NCI-H345 (cell line): ENCODE measurements at places on chromosomes 6 and 20.

GRCh38 chr6:69105288-69105687 is 470.2 kb downstream of the ADGRB3 start:
- DNase-seq, result no peak

- DNase-seq, result no peak
Measured at GRCh38 chr6:11363881-11364576, 131.6 kb upstream of the NEDD9 start.

GRCh38 chr6:139757784-139758183 is 383.3 kb upstream of the CITED2 start:
- DNase-seq, result no peak

- no peak for DNase-seq
Measured at GRCh38 chr20:8940326-8940725, 128.6 kb upstream of the PLCB4 start.

GRCh38 chr6:108348655-108349349 is 53.9 kb downstream of the AFG1L start:
- no peak for DNase-seq

DNA sequence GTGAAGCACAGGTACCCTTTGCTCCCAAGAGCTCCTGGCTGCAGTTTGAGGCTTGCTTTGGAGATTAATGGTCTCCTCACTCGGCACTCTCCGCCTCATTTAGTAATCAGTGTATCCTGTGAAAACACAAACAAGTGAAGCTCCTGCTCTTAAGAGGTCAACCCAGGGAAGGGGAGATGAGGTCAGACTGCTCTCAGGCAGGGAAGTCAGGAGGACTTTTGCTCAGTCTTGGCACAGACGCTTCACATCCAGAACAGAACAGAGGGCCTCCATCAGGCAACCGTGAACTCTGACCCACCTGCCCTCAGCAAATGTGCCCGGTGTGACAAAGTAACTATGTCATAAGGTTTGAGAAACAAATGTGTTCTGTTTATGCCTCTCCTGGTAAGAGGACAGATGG is 428.8 kb upstream of the JARID2 start:
- no peak for DNase-seq

DNA sequence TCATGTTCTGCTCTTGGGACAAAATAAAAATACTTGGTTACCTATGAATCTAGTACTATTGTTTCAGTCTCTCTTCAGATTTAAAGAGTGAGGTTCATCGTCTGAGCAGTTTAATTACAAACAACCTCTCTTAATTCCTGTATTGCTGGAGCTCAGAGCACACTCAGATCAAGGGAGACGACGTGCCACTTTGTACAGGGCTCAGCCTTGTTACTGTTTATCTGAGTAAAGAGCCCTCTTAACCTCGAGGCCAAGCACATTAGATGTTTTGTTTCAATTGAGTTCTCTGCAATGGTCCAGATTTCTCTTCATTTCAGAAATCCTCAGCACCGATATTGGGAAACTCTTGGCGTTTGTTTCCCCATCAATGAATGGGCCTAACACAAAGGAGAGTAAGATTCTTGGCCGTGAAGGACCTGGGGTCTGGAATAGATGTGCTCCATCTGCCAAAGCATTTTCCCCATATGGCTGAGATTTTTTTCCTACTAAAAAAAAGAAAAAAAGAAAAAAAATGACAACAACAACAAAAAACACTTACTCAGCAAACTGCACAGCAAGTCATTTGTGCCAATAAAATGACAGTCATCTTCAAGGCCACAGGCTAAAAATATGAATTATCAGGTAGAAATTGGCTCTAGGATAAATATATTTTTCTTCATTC is 82.6 kb upstream of the CCN6 start:
- DNase-seq, result no peak

DNA sequence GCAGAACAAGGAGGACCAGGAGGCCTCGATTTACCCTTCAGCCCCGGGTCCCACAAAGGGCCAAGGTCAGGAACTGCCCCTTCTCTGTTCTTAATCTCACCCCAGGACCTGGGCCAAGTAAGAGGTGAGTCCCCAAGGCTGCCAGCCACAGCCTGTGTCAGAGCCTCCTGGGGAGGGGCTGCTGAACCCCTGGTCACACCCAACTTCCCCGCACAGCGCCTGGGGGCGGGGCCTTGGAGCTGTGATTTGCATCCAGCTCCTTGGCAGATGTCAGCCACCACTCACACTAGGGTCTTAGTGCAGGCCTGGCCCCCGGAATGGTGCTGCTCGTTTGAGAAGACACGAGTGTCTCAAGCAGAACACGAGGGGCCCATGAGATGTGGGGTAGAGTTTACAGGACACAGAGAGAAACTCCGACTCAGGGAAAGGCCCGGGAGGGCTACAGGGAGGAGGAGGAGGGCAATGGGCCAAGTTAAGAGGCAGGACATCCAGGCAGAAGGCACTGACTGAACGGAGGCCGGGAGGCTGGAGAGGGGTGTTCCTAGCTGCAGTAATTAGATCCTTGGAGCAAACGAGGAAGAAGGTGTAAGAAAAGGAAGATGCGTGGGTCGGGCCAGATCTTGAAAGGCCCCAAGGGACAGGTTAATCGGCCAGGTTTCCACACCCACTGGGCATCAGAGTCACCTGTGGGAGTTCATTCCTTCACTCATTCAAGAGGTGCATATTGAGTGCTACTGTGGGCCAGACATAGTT is 26.9 kb downstream of the ZBP1 start:
- DNase-seq, result no peak

GRCh38 chr6:121596441-121596840 is 161.0 kb downstream of the GJA1 start:
- DNase-seq, result no peak

DNA sequence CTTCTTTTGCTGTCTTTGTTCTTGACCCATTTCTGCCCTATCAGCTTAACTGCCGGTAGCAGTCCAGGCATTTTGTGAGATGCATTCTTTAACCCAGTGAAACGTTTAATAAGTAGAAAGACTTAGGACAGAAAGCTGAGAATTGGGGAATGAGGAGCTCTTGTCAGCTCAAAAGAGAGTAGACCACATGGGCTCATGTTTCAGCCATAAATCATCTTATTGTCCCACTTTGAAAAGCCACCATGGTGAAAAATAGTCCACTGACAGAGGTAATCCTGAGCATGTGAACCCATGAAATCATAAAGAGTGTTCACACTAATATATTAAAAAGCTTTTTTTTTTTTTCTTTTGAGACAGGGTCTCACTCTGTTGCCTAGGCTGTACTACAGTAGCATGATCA is 16.3 kb downstream of the ORC3 start:
- no peak for DNase-seq

GRCh38 chr20:49568278-49569151 is 578 bp upstream of the PTGIS start:
- no peak for DNase-seq

- peak; percentile 81 for DNase-seq
Measured at GRCh38 chr6:112331306-112331705, 15.8 kb upstream of the RFPL4B start.
